Non-pigmented ciliary epithelial cell (primary cell): ENCODE measurements at places on chromosomes 16 and 17.

DNA sequence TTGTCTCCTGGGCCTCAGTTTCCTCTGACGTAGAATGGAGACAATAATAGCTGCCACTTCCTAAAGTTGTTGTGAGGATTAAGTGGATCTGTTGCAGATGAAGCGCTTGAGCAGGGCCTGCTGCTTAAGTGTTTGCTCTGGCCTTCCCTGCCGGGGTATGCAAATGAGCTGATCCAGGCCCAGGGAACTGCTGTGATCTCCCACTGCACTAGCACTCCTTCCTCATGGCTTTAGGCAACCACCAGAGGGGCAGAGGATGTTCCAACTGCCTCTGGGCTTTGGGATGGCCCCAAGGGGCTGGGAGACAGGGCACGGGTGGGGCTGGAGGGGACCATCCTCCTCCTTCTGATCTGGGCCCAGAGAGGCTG, 6.2 kb downstream of the SBK1 start:
- DNase-seq: no peak

- DNase-seq: no peak
These were observed 12.9 kb downstream of the PLK1 start for GRCh38 chr16:23691483-23692189.

DNA sequence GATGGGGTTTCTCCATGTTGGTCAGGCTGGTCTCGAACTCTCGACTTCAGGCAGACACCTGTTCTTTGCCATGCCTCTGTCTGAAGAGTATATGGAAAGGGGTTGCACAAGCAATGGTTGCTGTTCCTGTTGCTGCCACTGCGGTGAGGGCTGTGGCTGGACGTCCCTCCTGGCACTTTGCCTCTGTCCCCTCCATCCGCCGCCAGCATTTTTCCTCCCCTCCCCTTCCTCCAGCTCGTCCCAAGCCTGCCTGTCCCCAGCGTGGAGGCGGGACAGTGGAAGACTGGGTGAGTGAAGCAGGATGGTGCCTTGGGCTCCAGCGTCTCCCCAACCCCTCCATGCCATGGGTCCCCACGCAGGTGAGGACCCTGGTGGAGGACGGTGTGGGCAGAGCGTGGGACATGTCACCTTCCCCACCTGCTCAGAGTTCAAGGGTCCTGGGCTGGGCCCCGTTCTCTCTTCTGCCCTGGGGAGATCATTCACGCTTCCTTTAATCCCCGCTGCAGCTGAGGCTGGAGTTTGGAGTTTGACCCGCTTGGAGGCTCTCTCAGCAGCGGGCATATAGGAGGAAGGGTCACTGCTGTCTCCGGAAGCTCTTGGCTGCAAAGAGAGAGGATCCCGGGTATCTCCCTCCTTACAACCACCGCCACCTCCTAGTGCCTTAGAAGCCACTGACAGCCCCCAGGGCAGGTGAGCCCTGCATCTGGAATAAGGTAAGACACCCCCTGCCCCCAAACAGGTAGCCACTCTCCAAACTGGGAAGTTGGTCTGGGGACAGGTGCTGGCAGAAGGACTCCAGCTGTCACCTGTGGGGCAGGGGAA, at the start of gene SLC5A11:
SLC5A11 (plus strand) TSS at position 238 of the 822 bp plus-strand sequence. CDS start 12,681 bp downstream, outside the sequence.
- DNase-seq: no peak

DNA sequence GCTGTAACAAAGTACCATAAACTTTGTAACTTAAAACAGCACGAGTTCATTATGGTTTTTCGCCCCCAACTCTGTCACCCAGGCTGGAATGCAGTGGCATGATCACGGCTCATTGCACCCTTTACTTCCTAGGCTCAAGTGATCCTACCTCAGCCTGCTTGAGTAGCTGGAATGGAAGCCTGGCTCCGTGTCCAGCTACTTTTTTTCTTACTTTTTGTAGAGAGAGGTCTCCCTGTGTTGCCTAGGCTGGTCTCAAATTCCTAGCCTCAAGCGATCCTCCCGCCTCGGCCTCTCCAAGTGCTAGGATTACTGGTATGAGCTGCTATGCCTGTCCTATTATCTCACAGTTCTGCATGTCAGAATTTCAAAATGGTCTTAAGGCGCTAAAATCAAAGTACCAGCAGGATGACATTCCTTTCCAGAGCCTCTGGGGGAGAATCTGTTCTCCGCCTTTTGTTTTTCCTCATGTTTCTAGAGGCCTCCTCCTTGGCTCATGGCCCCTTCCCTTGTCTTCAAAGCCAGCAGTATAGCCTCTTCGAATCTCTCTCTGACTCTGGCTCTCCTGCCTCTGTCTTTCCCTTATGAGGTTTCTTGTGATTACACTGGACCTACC, 10.1 kb upstream of the PRM1 start:
- no peak for DNase-seq

DNA sequence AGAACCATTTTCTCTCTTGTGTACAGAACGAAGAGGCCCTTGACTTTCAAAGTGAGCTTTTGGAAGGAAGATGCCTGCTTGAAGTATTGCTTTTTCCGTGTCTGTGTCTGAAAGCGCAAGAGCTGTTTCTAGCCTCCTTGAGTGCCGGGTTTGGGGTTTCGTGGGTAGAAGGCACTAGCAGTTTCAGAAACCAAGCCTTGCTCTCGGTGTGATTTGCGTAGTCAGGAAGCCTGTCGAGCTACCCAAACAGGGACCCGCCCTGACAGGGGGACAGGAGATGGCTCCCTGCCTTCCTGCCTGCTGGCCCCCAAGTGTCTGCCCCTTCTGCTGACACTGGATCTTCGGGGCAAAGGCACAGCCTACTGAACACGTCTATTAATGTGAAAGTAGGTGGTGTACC, 322.0 kb downstream of the MAF start:
- DNase-seq: no peak

- DNase-seq: no peak
These were observed at the start of gene HBQ1 for GRCh38 chr16:180101-180675. Gene HBQ1 (plus strand): TSS chr16:180459. CDS start chr16:180487, 28 bp downstream.

GRCh38 chr17:77869665-77870132, 88.8 kb upstream of the TNRC6C start:
- DNase-seq: no peak

- no peak for DNase-seq
These were observed 167.2 kb downstream of the ANKFN1 start for GRCh38 chr17:56320443-56320842.

DNA sequence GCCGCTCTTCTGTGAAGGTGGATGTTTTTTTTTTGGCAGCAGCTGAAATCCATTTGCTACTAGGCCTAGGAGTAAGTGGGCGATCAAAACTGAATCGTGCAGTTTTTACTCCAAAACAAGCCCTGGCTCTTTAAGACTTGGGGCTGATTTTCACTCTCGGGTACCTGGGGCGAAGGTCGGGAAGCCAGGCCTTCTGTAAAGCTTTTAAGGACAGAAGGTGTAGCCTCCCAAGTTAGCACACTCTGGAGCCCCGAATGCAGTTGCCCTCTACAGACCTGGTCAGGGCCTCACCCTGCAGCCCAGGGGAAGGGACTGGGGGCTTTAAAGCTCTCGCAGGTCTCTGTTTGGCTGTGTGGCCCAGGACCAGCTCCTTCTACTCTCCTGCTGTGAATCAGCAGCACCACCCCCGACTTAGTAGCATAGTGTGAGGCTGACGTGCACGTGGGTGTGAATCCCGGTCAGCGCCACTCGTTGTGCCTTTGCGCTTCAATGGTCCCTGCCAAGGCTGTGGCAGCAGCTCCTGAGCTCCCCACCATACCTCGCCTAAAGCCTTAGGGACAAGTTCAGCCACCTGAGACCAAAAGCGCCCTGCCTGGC, 49.9 kb downstream of the TMEM235 start:
- DNase-seq: no peak

- DNase-seq: no peak
These were observed 86.1 kb downstream of the KCNJ12 start for GRCh38 chr17:21462237-21462636.

DNA sequence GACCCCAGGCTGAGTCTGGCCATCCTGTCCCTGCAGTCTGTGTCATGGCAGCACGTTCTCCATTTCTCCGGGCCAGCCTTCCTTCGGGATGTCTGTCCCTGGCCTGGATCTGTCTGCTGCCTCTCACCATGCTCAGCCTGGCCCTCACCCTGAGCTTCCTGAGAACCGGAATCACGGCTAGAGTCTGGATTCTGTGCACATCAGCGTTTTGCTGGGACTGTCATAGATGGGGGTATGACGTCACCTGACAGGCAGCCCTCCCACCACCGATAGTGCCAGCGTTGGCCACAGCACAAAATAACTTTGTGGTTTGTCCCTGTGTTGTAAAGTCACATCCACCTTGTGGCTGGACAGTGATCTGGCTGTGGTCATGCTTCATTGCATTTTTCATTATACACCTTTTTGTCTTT, 59.2 kb downstream of the B9D1 start:
- no peak for DNase-seq

DNA sequence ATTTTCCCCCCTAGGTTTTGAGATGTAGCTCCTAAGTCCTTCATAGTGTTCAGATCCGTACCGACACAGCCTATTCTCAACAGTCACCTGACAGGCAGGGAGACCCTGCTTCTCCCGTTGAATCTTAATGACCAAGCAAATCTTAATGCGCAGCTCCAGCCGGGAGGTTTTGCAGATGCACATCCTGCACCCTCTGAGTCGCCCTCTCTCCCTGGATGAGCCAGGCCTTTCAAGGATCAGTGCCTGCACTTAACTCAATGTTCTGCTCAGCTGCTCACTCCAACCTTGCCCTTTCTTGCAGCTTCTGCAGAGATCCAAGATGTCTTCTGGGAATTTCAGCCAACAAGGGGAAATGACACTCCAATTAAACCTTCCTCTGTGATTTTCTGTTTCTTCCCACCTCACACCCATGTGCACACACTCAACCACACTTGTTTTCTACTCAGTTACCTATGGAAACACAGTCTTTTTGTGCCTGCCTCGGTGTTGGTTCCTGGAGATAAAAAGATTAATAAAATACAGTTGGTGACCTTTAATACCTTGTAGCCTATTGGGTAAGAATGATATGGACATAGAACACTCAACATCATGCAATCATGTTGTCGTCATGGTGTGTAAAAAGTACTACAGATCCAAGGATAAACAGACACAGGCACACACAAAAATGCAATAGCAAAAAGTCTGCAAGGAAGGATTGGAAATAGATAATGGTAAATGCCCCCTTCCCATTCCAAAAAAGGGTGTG, 76.9 kb upstream of the DYNLRB2 start:
- no peak for DNase-seq

DNA sequence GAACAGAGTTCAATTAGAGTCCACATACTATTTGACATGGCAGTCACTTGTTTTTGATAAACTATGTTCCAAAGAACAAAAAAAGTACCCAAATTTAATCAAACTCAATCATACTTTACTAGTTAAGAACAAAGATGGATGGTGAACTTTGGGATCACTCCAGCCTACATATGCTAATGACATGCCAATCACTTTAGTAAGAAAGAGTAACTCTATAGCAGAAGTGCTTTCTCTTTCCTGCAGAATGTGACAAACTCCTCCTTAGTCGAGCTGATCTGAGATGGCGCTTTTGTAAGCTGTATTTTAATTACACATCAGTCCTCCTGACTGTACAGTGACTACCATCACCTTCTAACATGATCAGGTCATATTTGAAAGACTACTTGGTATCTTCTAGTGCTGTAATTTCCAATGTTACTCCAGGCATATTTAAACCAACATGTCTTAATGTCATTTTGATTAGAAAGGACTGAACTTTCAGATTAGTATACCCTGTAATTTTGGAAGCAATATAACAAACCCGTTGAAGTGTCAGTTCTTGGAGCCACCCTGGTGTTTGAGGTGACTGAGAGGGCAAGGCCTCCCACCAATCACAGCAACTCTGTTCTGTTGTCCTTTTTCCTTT, 4.1 kb downstream of the NETO2 start:
- no peak for DNase-seq

- DNase-seq: no peak
These were observed 605.5 kb downstream of the RBFOX1 start for GRCh38 chr16:7938175-7938574.

GRCh38 chr16:73697336-73697735, 599.3 kb upstream of the PSMD7 start:
- DNase-seq: no peak

GRCh38 chr17:76657505-76658241, 14.1 kb upstream of the ST6GALNAC1 start:
- DNase-seq: no peak
